ENCODE measurements at places on chromosomes 11 and 22. TPM values are rescaled to one million over a fixed set of nuclear protein-coding genes. Genes with fewer than 3 reads are reported as not detected.

The ARHGAP32 gene
- total RNA-seq = 42.3 TPM

DNA sequence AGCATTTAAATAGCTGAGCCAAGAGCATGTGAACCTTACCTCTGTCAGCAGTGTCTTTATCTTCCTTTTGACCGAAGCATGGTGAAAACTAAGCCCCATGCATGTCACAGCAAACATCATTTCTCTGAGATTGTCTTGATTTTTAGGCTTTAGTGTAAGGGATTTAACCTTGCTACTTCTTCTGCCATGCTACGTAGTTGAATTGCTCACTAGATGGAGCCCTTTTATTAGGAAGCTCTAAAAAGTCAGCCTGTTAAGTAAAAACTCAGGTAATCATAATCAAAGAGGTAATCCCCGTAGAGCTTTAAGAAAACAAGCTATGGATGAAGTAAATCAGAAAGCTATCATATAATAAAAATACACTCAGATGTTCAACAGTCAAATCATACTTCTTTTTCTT is 149.5 kb downstream of the PGR start:
- DNase-seq = no peak

DNA sequence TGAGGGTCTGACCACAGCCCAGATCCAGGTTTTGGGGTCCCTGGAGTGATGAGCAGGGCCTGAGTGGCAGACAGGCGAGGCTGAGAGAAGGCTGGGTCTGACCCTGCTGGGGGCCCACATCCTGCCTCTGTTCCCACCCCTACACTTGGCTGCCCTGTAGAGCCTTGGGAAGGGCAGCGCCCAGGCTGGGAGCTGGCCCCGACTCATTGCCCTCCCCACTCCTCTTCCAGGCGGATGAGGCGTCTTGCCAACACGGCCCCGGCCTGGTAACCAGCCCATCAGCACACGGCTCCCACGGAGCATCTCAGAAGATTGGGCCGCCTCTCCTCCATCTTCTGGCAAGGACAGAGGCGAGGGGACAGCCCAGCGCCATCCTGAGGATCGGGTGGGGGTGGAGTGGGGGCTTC is 4.9 kb downstream of the DERL3 start:
- DNase-seq = no peak

The GLB1L2 gene
- total RNA-seq = 11.7 TPM

The SYNGR1 gene
- 38.0 TPM for total RNA-seq

- DNase-seq = no peak
These were observed 258.9 kb downstream of the BRD1 start for GRCh38 chr22:49568751-49569285.

The GAB2 gene
- 33.6 TPM for total RNA-seq

Data from progenitor cell of endocrine pancreas (in vitro differentiated cells).